ENCODE measurements at places on chromosomes 7 and 10.

DNA sequence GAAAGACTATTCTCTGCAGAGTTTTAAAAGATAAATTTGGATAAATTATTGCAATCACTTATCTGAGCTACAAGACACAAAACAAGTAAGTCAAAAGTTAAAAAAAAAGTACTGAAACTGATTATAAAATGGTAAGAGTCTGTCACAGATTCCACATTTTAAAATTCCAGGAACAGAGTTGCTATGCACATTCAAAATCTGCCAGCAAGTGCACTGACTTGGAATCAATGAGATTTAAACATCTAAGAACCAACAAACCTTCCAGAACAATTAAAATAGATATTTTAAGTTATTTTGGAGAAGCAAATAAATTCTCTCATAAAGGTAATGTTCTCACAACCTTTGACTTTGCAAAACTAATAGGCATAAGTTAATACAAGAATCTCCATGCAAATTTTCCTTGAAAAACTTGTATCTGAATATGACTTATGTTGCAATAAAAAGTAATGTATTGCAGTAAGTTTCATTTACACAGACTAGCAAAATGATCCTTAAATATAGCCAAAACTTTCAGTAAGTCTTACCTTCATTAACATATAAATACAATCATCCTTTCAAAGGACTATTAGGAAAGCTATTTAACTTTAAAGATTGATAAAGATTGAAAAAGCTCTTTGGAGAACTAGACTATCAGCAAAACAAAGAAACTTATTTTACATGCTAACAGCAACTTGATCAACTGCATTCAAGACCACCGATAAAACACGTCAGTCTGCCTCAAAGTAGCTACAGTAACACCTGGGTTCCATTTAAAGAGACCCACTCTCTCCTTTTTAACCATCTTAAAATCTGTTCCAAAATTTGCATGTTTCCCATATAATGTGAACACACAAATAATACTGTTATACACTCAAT, 4.4 kb downstream of the ETV1 start:
- DNase-seq = no peak

DNA sequence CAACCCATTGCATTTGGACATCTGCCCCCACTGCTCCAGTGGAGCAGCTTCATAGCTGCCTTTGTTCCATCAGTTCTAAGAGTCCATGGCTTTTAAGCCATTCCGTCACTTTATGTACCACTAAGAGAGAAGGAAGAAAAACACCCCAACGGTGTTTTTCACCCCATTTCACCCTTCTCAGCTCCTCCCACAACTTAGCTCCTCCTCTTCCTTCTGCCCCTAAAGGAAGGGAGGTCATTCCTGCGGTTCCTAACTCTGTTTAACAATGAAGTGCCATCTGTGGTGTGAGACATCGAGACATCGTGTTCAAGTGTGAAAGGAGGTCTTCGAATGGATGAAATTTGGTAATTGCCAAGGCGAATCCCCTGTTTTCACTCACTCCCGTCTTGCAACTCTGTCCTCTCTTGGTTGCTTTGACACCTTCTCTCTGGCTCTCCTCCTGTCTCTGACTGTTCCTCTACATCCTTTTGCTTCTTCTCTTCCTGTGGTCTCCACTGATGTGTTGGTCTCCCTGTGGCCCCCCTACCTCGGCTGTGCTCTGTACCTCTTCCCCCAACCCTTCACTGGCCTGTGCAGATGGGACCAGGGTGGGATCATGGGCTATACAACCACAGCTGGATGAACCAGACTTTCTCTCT, 23.0 kb downstream of the SMKR1 start:
- no peak for DNase-seq

GRCh38 chr10:102016416-102016815, 39.6 kb downstream of the ARMH3 start:
- no peak for DNase-seq

DNA sequence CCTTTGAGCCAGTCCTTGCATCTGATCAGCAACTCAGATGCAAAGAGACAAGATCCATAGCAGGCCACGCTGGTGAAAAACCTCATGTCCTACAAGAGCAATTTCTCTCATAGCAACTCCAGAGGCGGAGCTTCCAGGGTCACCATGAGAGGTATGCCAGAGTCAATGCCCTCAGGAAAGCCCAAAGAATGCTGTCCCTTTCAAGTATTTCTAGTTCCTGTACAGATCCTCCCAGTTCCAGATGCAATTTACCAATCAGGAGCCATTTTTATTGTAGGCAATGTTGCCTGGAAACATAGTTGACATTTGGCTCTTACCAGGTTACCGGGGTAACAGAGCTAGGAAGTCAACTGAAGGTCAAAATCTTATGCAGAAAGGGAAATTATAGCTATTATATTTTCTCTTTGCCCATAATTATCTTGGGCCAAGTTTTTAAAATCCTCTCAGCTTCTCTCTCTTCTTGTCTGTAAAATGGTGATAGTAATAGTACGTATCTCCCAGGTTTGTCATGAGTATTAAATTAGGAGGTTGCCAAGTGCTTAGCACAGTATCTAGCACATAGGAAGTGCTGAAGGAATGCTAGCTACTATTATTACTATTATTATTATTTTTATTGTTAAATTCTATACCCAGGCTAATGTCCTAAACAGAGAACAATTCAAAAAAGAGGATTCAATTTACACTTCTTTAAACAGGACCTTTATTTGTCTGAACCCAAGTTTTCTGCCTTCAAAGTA, 46.3 kb upstream of the TM9SF3 start:
- no peak for DNase-seq

DNA sequence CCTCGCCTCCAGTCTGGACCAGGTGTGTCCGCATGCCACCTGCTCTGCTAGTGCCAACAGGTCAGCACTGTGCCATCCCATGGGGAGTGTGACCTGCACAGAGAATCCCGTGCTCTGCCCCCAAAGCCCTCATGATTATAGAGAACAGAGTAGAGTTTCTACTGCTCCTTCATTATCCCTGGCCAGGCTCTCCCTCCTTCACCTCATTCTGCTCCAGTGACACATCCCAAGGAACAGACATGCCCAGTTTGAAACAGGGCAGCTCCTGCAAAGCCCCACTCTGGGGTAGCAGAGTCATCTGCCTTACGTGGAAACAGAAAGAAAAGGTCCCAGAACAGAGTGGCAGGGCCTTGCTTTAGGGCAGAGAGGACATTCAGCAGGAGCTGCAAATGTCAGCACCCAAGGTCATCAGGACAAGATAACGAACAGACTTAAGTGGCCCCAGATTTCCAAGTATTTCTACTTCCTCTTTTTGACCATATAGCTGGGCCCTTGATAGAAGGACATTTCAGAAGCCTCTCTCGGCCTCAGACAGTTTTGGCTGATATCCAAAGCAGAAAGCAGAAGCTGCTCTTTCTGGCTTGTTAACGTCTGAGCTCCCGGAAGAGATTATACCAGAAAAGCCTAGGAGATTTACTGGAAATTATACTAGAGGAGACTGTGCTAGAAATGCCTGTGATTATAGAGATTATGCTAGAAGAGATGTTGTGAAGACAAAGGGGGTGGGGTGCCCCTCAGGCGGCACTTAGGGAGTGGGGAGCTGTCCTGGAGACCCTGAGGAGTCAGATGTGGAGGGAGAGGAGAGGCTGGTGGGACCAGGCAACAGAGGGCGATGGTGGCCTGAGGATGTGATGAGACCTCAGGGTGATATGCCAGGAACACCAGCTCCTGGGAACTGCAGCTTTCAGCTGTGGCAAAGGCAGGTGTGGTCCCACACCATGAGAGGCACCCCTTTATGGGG, 12.6 kb downstream of the TMEM176B start:
- DNase-seq = peak; percentile 10

GRCh38 chr10:88129013-88129412, 265.6 kb downstream of the PTEN start:
- no peak for DNase-seq

GRCh38 chr10:102341038-102341688, 54.3 kb upstream of the NFKB2 start:
- no peak for DNase-seq

DNA sequence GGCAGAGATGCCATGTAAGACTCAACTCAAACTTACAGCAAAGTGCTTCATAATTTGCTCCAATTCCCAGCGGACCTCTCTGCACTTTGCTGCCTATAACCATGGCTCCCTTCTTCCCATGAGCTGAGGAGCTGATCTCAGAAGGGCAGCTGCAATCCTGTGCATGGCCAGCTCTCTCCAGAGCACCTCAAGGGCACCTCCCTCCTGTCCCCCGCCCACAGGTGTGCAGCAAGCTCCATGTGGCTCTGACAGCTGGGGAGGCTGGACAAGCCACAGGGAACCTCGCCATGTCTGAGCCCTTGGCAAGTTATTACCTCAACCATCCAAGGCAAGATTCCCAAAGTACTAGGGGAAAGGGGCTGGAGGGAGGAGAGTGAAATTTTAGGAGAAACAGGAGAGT, 61.1 kb upstream of the DDC start:
- DNase-seq = no peak

GRCh38 chr7:3128857-3129490, 85.3 kb upstream of the CARD11 start:
- no peak for DNase-seq

GRCh38 chr7:78530351-78530750, 731.8 kb downstream of the PHTF2 start:
- DNase-seq = no peak

- DNase-seq = peak; percentile 32
Observed at GRCh38 chr10:132232023-132232951, 45.5 kb downstream of the DPYSL4 start.

DNA sequence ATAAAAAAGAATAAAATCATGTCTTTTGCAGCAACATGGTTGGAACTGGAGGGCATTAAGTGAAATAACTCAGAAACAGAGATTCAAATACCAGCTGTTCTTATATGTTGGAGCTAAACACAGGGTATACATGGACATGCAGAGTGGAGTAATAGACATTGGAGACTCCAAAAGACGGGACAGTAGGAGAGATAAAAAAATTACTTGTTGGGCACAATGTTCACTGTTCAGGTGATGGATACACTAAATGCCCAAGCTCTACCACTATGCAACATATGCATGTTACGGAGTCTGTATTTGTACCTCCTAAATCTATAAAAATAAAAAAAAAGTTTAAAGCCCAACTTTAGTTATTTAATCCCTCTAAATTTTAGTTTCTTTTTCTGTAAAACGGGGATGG, 184.6 kb upstream of the TPK1 start:
- no peak for DNase-seq

DNA sequence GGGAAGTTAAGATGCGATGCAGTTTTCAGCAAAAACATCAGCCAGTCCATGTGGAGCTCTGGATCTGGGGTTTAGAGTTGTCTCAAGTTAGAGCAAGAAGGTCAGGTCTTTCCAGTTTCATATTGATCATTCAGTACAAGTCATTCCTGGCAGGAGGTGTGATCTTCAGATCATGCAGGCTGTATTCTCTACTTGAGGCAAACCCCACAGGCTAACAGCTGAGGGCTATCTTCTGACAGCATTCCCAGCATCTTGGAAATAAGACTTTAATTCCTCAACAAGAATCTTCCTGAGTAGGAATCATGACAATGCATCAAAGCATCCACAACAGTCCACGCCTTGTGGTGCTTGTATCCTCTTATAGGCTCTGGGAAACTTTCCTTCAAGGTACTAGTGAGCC, 94.9 kb upstream of the ZNF438 start:
- DNase-seq = no peak

DNA sequence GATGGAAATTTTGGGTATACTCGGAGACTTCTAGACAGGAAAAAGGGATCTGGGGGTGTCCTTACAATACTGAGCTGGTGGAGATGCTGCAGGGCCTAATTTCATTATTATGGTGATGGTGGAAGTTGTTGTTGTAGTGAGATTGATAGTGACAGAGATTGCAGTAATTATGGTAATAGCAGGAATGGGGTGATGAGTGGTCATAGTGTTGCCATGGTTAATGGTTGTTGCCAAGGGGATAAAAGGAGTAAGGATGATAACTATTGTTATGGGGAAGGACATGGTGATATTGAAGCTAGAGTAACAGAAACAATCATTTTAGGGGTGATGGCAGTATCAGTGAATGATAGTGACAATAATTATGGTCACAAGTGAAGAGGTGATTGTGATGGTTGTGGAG, 27.1 kb upstream of the LBX1 start:
- DNase-seq = no peak

DNA sequence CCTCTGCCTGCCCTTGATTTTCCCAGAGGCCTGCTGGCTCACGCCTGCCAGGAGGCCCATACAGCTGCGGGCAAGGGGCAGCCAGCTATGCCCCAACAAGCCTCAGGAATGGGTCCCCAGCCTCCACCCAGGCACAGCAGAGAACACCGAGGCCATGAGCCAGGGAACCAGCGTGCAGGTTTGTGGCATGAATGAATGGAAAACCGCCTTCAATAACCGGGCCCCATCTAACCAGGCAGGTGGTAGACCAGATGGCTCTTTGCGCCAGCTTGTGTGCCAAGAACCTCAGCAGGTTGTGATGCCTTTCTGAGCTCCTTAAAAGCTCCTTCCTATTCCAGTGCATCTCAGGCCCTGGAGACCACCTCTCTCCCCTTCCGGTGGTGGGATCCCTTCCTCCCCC, 50.2 kb downstream of the ELFN1 start:
- no peak for DNase-seq

All from CD4-positive, alpha-beta T cell treated with Interleukin-2 at 100 ng/mL for 4 hours (primary cell).